T-helper 9 cell (primary cell): ENCODE measurements at places on chromosomes 13 and 19.
A peak's percentile ranks its signal among the peaks of the same experiment; 100 is the strongest.

GRCh38 chr19:51023946-51024345 lies 2.5 kb downstream of the KLK11 start:
- no peak for DNase-seq

DNA sequence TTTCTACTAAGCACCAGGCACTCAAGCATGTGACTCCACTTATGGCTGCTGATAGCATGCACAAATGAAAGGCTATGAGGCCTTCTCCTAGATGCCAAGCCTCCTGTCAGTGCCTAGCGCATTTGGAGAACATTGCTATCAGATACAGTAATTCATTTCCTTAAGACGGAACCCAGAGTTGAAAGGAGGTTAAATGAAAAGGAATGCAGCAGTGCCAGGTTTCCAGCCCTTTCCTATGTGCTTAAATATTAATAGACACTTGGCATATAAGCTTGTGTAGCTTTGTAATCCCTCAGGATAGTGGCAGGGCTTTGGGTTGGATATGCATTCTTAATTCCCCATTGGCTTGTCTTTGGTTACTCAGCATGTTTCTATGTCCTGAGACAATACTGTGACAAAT lies 140.1 kb upstream of the FRY start:
- DNase-seq: no peak

DNA sequence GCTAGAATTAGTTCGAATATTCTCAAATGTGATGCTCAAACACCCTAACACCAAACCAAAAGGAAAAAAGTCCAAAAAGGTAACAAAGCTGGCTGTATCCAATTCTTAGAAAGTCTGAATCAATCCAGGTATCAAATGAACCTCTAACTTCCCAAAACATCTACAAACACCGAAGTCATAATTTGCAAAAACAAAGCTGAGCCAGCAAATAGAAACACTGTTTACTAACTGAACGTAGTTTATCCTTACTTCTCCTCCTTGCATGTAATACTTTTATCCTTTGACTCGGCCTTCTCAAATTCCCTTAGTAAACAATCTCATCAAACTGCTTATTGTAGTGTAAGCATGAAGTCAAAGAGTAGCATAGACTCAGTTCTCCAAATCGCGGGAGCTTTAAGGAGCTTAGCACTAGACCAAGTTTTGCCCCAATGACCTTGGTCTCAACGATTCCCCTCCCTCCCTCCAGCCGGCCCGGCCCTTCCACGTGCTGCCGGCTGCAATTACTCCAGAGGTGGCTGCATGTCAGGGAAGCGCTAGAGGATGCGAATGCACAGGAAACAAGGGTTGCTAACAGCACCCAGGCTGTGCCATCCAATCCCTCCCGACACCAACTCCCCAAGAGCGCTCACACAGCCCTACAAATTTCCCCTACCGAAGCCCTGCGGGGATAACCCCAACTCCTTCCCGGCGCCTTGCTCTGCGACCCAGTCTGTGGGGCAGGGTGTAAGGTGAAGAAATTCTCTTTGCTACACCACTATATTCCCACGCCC lies 693 bp downstream of the XPO4 start:
- no peak for DNase-seq

- DNase-seq: no peak
Measured at GRCh38 chr13:37640499-37640898, 41.9 kb upstream of the POSTN start.

- peak; percentile 16 for DNase-seq
Measured at GRCh38 chr19:50906217-50906616, 5.0 kb downstream of the KLK4 start.

DNA sequence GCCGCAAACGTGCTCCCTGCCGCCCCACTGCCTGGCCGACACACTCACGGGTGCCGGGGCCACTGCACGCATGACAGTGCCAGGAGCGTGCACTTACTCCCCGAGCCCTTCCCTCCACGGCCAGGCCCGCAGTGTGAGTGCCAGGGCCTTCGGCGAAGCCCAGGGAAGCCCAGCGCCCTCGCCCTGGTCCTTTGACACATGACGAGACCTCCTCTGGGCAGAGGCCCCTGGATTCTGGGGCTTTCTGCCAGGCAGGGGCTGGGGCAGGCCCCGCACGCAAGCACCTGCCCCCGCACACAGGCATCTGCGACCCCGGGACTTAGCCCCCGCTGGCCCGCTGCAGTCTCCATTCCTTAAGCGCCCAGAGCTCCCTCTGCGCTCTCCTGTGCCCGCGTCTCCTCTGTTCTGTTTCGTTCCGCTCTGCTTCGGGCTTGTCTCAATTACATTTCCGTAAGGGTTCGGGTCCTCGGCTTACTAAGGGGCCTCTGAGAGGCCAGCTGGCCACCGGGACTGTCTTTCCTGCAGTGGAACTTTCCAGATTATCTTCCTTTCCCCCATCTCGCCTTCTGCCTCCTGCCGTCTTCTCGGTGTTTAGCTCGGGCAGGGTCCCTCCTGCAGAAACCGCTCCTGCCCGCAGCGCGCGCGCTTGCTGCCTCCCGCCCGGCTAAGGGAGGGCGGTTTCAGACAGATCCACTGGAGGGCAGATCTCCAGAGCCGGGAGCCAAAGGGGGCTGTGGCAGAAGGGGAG lies 98.8 kb downstream of the ING1 start:
- no peak for DNase-seq

DNA sequence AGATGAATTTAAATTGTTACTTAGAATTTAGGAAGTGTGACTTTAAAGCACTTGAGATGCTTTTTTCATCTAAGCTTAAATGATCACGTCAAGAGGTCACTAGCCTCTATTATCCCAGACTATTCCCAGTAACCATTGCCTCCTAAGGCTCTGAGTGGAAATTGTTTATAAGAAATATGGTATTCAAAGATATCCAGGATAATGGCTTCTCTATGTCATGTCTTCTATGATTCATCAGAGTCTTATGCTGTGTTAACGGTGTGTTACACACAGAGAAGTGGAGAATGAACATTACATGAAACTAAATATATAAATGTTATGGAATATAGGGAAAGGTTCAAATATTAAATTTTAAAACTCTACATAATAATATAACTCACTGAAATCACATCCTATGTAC lies 79.8 kb upstream of the NBEA start:
- no peak for DNase-seq

DNA sequence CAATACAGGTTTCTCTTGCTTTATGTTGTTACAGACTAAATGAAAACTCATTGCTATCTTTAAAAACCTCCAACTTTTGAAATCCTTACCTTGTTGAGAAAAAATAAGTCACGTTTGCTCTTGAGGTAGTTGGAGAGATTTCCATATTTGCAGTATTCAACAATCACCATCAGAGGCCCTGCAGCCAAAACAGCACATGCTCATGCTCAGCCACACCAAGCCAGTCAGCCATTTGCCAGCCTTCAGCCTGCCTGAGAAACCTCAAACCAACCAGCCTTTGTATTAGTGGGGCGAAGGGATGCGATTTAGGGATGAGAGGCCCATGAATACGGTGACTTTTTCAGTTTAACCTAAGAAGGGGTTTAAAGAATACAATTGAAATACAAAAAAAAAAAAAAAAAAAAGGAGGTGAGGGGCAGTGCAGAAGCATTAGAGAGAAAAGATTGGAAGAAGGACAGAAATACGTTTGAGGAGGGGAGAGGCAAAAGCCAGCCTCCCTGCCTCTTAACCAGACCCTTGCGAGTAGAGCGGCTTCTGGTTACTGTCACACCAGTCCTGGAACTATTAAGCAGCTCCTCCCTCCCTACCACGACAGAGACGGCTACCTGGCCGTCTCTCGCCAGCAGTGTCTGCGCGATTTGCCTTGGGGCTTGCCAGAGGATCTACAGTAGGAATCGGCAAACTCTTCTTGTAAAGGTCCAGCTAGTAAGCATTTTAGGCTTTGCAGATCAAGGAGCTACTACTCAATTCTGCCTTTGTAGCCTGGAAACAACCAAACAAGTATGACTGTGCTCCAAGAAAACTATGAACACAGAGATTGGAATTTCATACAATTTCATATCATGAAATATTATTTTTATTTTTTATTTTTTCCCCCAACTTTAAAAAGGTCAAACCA lies 167.3 kb downstream of the FLT1 start:
- DNase-seq: no peak

DNA sequence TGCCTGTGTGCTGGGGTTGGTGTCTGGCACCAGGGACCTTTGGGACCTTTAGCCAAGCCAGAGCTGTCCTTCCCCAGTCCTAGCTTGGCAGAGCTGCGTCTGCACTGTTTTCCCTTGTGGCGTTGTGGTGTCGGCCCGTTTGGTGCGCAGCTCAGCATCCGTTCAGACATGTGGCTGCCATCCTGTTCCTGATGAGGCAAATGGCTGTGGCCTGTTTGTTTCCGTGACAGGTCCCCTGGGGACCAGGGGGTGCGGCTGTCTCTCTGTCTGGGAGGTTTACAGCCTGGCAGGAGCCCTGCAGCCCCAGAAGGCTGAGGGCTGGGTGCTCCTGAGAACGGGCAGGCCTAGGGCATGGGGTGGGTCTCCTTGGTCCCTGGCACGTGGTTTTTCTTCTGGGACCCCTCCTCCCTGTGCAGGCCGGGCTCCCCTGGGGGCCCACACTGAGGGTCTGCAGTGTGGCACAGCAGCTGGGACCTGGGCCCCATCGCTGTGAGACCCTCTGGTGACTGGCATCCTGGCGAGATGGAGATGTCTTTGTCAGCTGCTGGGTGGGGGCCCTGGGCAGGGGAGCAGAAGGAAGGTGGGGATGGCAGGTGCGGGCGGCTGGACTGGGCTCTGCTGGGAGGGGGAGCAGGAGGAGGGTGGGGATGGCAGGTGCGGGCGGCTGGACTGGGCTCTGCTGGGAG lies 4.0 kb downstream of the SPPL2B start:
- DNase-seq: peak; percentile 15

- no peak for DNase-seq
Measured at GRCh38 chr13:42280537-42280936, 8.6 kb downstream of the AKAP11 start.

DNA sequence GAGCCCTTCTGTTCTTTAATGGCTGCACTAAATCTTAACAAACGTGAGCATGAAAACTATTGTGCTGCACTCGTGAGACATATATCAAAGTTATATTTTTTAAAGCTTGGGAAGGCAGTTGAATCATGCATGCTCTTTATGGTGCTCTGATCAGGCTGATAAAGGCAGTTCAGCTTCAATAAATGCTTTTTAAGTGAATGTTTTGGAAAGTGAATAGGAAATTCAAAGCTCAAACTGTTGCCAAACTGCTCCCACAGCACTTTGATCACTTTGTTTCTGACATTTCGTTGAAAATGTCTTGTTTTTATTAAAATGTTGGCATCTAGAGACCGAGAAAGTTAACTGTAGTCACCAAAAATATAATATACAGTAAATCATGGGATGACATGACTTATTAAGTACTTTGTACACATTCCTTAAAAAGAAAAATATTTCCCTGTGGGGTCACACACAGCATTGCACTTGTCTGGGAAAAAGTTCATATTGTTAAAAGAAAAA lies 625.7 kb upstream of the PCDH9 start:
- DNase-seq: no peak

DNA sequence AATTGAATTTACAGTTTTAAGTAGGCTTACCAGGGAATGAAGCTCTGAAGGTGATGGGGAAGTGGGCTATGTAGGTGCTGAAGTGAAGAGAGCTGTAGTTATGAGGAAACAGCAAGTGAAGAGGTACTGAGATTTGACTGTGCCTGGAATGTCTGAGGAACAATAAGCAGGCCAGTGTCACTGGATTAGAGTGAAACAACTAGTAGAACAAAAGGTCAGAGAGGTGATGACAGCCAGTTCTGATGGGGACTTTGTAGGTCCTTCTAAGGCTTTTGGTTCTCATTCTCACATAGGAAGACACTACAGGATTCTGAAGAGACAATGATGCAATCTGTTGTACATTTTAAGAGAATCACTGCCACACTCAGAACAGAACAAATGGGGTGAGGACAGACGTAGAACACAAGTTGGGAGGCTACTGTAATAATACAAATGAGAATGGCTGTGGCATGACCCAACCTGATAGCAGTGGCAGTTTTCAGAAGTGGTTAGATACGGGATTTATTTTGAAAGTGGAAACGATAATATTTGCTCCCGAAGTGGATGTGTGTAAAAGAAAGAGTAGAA lies 130.8 kb downstream of the MYCBP2 start:
- no peak for DNase-seq

DNA sequence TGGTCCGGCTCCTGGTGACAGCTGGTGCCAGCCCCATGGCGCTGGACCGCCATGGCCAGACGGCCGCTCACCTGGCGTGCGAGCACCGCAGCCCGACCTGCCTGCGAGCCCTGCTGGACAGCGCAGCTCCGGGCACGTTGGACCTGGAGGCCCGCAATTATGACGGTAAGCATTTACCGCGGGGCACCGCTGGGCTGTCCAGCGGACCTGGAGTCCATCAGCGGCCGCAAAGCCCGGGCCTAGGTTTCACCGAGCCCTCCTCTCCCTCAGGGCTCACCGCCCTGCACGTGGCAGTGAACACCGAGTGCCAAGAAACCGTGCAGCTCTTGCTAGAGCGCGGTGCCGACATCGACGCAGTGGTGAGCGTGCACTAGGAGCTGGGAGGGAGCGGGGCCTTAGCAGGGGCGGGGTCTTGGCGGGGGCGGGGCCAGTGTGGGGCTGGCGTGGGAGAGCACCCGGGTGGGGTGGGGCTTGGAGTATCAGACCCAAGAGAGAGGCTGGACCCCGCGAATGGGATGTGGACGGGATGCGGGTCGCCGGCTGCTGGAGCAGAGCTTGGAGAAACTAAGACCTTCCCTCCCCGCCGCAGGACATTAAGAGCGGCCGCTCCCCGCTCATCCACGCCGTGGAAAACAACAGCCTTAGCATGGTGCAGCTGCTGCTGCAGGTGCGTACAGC lies 8.7 kb downstream of the BCL3 start:
- no peak for DNase-seq
